ENCODE measurements at places on chromosomes 2 and 18.
A peak's percentile ranks its signal among the peaks of the same experiment; 100 is the strongest.

- no peak for DNase-seq
Observed at GRCh38 chr18:75500545-75500944, 73.0 kb upstream of the SMIM21 start.

DNA sequence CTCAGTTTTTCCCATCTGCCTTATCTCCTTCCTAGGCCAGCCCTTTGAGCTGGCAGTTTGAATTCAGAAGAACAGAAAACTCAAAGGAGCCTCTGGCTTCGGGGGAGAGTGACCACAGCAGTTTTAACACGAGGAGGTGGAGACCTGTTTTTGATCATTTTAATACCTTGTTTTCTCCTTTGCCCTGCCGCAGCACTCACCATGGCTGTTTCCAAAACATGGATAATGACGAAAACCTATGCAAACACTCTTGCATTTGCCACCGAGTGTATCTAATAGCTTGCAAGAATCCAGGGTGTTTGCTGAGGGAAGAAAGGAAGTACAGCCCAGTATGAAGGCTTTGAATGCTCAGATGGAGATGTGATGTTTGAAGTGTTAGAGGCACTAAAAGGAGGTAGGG lies 167.1 kb downstream of the PRKCE start:
- no peak for DNase-seq

DNA sequence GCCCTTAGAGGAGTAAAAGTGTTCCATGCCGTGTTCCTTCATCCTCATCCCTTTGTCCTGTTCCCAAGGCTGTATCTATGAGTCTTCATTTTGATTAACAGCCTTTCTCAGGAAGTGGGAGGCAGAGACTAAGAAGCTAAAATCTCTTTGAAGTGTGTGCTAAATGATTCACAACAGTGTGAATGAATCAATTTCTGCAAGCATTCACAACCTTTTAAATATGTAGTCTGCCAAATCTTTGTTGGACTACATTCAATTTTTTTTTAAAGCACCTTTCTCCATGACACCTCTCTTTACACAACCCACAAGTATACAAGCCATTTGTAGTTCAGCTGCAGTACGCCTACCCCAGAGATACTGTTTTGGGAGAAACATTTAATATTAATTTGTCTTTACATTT lies 408.6 kb upstream of the FANCL start:
- DNase-seq, result peak; percentile 10

GRCh38 chr2:100924122-100924519 lies 78.0 kb upstream of the RPL31 start:
- no peak for DNase-seq

- DNase-seq, result no peak
Observed at GRCh38 chr18:75216911-75217689, 6.5 kb downstream of the TSHZ1 start.

- no peak for DNase-seq
Observed at GRCh38 chr2:158940356-158940755, 28.1 kb upstream of the TANC1 start.

- no peak for DNase-seq
Observed at GRCh38 chr2:27489118-27489497, 435 bp downstream of the IFT172 start.

DNA sequence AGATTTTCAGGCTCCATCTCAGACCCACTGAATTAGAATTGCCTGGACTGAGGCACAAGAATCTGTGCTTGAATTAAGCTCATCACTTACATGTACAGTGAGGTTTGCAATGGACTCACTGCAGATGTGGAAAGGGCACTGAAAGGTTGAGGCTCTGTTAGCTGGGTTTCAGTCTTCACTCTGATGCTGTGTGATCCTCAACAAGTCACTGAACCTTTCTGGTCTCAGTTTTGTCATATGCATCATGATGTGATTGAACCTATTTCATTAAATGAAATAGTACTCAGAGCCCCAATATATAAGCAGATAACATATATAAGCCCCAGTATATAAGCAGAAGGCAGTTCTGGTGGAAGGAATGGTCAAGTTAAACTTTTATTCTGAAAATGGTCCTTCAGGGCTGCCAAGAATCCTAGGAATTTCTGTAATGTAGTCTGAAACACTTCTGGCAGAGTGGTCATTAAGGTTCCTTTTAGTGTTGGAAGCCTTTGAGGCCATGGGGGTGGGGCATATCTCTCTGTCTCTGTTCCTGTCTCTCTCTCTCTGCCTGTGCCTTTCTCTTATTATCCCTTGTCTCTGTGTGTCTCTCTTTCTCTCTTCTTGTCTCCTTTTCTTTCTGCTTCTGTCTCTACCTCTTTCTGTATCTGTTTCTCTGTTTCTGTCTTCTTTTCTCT lies 110.4 kb downstream of the ADCYAP1 start:
- no peak for DNase-seq

DNA sequence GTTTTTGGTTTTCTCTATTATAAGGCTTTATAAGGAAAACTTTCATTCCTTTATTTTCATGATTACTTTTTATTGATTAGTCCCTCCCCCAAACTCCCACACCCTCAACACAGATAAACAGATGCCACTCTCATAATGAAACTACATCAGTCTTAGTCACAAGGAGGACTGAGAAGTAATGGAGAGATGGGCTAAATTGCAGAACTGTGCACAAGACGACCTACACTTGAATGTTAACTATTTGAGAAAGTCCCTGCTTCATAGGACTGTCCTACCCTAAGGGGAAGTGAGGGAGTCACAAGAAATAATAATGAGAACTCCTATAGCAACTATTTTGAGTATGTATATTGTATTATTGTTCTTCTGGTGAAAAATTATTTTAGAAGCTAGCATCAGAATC lies 360.8 kb downstream of the RBM43 start:
- no peak for DNase-seq

GRCh38 chr2:220096406-220096805 lies 469.0 kb downstream of the SLC4A3 start:
- DNase-seq, result no peak

DNA sequence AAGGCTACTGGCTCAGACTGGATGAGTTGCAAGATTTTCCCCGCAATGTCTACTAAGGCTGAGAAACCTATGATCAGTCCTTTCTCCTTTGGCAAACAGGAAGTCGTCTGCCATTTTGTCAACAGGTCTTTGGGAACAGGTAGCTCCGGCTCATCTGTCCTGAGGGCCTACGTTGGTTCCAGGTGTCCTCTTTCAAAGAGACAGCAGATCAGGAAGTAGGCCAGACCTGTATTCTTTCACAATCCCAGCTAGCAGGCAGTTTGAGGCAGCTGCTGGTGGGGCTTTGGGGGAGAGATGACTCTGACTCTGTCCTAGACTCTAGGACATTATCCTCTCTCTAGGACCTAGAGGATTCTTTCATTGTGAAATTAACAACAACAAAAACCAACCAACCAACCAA lies 98.6 kb downstream of the ACTR2 start:
- DNase-seq, result peak; percentile 78

DNA sequence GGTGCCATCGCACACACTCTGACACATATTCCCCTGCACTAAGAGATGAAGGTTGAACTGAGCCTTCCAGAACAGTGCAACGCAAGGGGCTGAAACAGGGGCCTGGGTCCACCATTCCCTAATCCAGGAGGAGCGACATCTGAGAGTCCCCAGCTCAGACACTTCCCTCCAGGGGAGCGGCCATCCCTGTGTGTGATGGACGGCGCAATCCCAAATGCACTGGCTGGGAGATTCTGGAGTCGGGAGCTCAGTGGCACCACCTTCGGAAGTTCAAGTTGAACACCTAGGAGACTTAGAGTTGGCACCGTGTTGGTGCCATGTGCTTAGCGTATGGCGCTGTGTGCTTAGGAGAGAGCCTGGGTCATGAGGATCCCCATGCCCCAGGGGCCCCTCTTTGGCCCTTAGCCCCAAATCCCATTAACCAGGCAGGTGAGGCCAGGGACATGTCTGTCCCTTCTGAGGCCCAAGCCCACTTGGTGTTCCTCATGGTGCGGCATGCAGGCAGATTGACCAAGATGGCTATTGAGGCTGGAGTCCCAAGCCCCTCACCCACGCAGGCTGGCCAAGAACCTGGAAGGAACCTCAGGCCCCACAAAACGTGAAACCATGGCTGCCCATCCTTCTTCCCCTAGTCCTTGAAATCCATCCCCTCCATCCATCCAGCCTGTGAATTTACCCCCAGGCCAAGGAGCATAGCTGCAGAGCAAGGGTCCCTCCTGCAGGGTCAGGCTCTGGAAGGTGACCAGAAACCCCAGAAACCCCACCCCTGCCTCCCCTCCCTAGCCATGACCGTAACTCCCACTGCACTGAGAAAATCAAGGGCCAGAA lies 114.1 kb upstream of the OTOS start:
- DNase-seq, result no peak

- no peak for DNase-seq
Observed at GRCh38 chr2:210456571-210456970, 20.0 kb downstream of the LANCL1 start.

GRCh38 chr18:66138642-66139041 lies 387.8 kb downstream of the CDH7 start:
- no peak for DNase-seq

DNA sequence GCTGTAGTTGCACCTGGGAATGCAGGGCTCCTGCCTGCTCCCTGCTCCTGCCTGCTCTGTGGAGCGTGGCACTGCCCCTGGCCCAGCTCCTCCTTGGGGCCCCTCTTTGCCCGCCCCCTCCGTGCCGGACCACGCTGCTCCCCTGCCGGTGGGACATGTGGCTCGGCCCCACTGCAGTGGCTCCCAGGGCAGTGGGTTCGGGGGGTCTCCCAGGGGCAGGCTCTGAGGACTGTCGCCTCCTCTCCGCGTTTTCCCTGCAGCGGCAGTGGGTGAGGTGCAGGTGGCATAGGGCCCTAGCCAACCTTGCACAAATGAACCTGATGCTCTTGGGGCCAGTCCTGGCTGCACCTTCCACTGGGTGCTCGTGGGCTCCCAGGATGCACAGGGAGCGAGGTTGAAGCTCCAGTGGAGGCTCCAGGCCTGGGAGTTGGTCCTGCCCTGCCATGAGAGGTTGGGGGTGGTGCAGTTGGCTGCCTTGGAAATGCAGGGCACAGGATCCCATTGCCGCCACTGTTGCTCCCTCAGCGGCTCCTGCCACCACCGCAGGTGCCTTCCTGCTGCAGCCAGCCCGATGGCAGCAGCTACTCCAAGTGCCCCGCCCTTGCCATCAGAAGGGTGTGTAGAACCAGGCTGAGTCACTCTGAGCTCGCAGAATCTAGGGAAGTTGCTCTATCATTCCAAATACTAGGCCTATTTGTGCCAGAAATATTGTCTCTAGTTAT lies 313.1 kb upstream of the SYT4 start:
- no peak for DNase-seq

- DNase-seq, result no peak
Observed at GRCh38 chr2:28593160-28593755, 97.4 kb downstream of the PLB1 start.
